ENCODE measurements at places on chromosomes 6 and 20. TPM values are rescaled to one million over a fixed set of nuclear protein-coding genes. Genes with fewer than 3 reads are reported as not detected.

GRCh38 chr20:38764567-38765318 lies 16.5 kb downstream of the ACTR5 start:
- no peak overlapping the region for H3K4me3 ChIP-seq
- no peaks in the 10 kb centered on the region for H3K27me3 ChIP-seq
- H3K27ac ChIP-seq, result no peak overlapping the region
- H3K4me1 ChIP-seq, result no peaks in the 10 kb centered on the region

Gene PRDM13
- total RNA-seq, result not detected

- H3K27ac ChIP-seq, result no peak overlapping the region
- no peaks in the 10 kb centered on the region for H3K4me1 ChIP-seq
- no peaks in the 10 kb centered on the region for H3K36me3 ChIP-seq
Observed at GRCh38 chr20:16001286-16001685, 572.0 kb downstream of the KIF16B start.

DNA sequence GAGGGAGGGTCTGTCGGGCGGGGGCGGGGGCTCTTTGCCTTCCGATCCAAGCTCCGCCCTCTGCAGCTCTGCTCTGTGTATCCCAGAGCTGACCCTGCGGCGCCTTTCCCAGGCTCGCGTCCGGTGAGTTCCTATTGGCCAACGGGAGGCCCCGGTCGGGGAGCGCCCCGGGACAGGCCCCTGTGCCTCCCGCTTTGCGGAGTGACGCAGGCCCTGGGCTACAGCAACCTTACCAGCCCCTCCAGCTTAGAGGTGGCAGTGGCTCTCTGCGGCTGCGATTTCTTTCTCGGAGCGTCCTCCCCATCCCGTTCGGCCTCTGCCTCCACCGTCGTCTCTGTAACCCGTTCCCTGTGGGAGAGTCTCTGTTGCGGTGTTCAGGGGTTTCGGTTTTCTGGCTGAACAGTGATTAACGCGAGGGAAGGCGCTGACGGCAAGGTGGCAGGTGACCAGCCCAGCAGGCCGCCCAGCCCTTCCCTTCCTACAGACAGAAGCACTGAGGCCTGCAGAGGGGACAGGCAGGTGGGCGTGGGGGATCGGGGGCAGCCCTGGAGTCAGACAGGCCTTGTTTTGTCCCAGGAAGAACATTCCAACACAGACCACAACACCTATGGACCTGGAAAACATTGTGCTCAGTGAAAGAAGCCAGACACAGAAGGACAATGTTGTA lies 18.1 kb upstream of the CEBPB start:
- H3K27me3 ChIP-seq, result no peaks in the 10 kb centered on the region
- no peak overlapping the region for H3K4me3 ChIP-seq
- H3K4me1 ChIP-seq, result peaks cover 14% of the 10 kb centered on the region
- no peaks in the 10 kb centered on the region for H3K36me3 ChIP-seq

DNA sequence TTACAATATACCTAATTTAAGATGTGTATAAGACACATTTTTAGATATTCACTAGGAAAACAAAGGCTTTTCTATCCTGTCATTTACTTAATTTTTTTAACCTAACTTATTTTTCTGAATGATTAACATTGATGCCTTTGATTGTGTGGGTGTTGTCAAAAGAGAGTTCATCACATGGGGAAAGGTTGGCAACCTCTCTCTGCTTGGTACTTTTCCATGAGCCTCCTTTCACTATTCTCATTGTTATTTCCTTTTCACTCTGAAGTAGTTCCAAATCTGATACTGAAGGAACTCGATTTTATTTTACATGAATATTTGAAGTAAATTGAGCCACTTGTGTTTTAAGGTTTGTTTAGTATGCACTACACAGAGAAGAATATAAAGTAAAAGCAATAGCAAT lies 35.9 kb downstream of the TPD52L1 start:
- H3K4me3 ChIP-seq, result no peak overlapping the region
- peaks cover 5% of the 10 kb centered on the region for H3K4me1 ChIP-seq
- H3K27me3 ChIP-seq, result no peaks in the 10 kb centered on the region
- H3K36me3 ChIP-seq, result no peaks in the 10 kb centered on the region
- H3K27ac ChIP-seq, result no peak overlapping the region

DNA sequence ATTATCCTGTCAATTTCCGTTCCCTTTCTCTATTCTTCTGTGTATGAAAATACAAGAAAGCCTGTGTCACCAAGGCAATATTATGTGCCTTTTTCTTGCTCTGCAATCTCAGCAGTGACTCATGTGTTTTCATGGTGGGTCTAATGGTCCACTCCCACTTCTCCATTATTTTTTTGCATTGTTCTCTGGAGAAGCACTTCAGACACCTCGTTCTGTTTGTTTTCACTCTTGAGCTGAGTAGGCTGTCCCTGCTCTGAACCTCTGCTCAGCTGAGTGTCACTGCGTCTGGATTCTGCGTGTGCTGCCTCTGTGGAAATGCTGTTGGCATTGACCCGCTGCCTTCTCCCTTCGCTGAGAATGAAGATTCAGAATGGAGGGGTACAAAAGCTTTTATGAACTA lies 230.6 kb downstream of the TMEM242 start:
- peaks cover 6% of the 10 kb centered on the region for H3K36me3 ChIP-seq
- H3K27ac ChIP-seq, result no peak overlapping the region
- H3K4me3 ChIP-seq, result no peak overlapping the region
- no peak for DNase-seq

Gene GJA10
- total RNA-seq, result not detected

Gene SOBP
- 0.16 TPM for total RNA-seq

Gene PACRG
- not detected for total RNA-seq

DNA sequence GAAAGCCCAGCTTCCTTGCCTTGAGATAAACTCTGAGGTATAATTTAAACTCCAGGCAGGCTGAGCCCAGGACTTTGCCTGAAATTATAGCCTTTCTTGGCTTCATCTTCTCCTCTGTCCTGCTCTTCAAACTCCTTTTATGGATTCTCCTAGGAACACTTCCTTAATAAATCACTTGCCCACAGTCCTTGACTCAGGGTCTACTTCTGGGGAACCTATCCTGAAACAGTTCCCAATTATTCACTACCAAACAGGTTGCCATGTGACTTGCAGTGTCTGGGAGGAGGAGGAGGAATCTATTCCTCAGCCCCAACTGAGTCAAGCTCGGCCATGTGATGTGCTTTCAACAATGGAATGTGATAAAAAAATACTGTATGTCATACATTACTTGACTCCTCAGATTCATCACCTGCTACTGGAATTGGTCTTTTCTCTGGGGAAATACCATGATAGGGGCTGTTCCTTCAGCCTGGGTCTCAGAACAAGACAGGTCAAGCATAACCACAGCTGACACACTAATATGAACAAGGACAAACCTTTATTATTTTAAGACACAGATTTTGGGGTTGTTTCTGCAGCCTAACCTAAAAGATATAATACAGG lies 20.5 kb upstream of the CDKN1A start:
- H3K27ac ChIP-seq, result no peak overlapping the region
- peaks cover 15% of the 10 kb centered on the region for H3K4me1 ChIP-seq
- peaks cover 37% of the 10 kb centered on the region for H3K27me3 ChIP-seq
- H3K36me3 ChIP-seq, result no peaks in the 10 kb centered on the region
- no peak overlapping the region for H3K4me3 ChIP-seq

DNA sequence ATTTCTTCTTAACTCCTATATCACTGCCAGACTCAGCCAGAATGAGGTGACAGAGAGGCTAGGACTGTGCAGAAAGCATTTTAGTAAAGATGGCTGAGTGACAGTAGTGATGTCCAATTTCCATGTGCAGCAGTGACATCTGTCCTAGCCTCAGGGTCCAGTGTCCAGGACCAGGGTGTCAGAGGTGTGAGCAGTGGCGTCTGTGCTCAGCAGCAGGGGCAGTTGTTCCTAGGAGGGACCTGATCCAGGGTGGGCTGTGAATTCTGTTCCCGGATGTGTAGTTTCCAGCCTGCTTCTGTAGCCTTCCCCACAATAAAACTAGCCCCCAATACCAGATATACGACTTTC lies 6.0 kb downstream of the HLA-B start:
- no peaks in the 10 kb centered on the region for H3K36me3 ChIP-seq
- peaks cover 39% of the 10 kb centered on the region for H3K27me3 ChIP-seq
- no peak for DNase-seq
- peaks cover 1% of the 10 kb centered on the region for H3K4me1 ChIP-seq

DNA sequence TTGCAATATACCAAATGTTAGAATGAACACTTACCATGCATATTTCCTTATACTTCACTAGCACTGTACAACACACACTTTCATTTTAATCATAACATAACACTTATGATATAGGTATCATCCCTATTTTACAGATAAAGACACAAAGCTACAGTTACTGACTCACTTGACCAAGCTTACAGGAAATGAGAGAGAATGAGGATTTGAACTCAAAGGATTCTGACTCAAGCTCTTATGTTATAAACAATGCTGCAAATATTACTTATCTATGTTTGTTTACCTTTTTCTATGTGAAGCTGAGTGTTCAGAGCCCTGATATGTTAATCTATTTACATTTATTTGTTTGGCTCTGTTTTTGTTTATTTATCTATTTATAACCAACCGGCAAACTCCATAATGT lies 245.4 kb downstream of the PTPRK start:
- DNase-seq, result no peak
- no peaks in the 10 kb centered on the region for H3K36me3 ChIP-seq
- H3K27ac ChIP-seq, result no peak overlapping the region
- no peaks in the 10 kb centered on the region for H3K27me3 ChIP-seq
- H3K4me1 ChIP-seq, result no peaks in the 10 kb centered on the region

GRCh38 chr6:142313284-142313683 lies 11.5 kb downstream of the ADGRG6 start:
- no peaks in the 10 kb centered on the region for H3K4me1 ChIP-seq
- H3K27ac ChIP-seq, result no peak overlapping the region
- H3K4me3 ChIP-seq, result no peak overlapping the region
- no peak for DNase-seq
- H3K36me3 ChIP-seq, result no peaks in the 10 kb centered on the region

DNA sequence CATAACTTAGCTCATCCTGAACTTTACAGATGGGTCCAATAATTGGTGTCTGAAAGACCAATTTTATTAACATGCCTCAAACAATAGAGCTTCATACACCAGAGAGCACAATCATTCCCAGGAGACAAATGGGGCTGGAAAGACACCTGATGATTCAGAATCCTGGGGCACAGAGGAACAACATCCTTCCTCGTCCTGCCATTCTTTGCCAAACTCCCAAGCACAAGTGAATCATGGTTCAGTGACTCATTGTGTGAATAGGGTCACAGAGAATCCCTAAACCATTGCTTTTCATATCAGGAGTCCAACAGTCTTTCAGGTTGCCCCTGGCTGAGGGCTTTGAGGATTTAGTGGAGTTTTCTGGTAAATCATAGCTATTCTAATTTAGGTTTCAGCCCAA lies 266.4 kb upstream of the BMP2 start:
- H3K27me3 ChIP-seq, result no peaks in the 10 kb centered on the region
- H3K27ac ChIP-seq, result no peak overlapping the region
- H3K4me3 ChIP-seq, result no peak overlapping the region

- H3K4me1 ChIP-seq, result no peaks in the 10 kb centered on the region
- H3K4me3 ChIP-seq, result no peak overlapping the region
- H3K36me3 ChIP-seq, result no peaks in the 10 kb centered on the region
Observed at GRCh38 chr20:58010186-58010585, 218.3 kb downstream of the ANKRD60 start.

Gene IL17F
- not detected for total RNA-seq

Gene GATA5
- 0.49 TPM for total RNA-seq

Gene CASS4
- 27.8 TPM for total RNA-seq

DNA sequence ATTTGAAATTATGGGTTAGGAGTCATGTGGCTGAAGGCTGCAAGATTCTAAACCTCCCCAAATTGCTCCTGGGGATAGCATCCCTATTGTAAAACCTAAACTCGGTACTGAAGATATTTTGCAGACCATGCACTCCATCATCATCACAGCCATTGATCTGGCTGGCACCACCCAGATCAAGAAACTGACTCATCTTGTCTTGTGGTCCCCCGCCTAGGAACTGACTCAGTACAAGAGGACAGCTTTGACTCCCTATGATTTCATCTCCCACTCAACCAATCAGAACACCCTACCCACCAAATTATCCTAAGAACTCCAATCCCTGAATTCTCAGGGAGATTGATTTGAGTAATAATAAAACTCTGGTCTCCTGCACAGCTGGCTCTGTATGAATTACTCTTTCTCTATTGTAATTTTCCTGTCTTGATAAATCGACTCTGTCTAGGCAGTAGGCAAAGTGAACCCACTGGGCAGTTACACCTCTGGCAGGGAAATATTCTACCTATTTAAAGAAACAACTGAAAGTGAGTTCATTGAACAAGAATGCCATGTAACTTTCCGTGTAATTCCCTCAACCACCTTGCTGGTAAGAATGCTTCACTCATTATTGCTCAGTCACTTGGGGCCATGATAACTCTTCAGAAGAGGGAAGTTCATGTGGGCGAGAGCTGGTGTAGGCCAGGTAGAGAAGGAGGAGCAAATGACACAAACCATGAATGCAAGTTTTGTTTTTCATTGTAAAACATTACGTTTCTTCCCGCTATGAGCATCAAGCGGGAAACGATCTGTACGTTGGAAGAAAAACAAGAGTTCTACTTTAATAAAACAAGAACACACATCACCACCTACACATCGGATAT lies 602.9 kb upstream of the ARID1B start:
- H3K27me3 ChIP-seq, result no peaks in the 10 kb centered on the region
- H3K36me3 ChIP-seq, result no peaks in the 10 kb centered on the region
- no peaks in the 10 kb centered on the region for H3K4me1 ChIP-seq
- no peak for DNase-seq
- H3K27ac ChIP-seq, result no peak overlapping the region

DNA sequence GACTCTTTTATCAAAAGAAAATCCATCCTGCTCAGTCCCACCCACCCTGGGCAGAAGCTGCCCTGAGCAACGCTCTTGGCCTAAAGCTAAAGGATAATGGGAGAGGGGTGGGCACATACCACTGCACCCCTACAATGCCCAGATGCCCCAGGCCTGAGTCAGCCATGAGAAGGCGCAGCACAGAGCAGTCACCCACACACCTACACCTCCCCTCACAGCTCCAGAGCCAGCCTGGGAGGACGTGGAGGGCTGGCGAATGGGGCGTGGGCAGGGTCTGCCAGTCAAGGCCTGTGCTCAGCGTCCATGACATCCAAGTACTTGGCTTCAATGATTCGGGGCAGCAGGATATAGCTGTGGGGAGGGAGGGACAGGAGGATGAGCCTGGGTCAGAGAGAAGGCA lies 11.5 kb downstream of the SLC4A11 start:
- peaks cover 32% of the 10 kb centered on the region for H3K4me1 ChIP-seq
- H3K4me3 ChIP-seq, result no peak overlapping the region
- DNase-seq, result no peak
- H3K36me3 ChIP-seq, result peaks cover 13% of the 10 kb centered on the region
- no peaks in the 10 kb centered on the region for H3K27me3 ChIP-seq

GRCh38 chr6:75855052-75855451 lies 106.0 kb downstream of the MYO6 start:
- no peak overlapping the region for H3K4me3 ChIP-seq
- no peak overlapping the region for H3K27ac ChIP-seq
- no peaks in the 10 kb centered on the region for H3K27me3 ChIP-seq
- DNase-seq, result peak; percentile 75
- H3K4me1 ChIP-seq, result no peaks in the 10 kb centered on the region
- H3K36me3 ChIP-seq, result no peaks in the 10 kb centered on the region

GRCh38 chr20:62350098-62350628 lies 16.9 kb downstream of the LAMA5 start:
- H3K4me1 ChIP-seq, result peaks cover 48% of the 10 kb centered on the region
- peaks cover 76% of the 10 kb centered on the region for H3K36me3 ChIP-seq
- no peaks in the 10 kb centered on the region for H3K27me3 ChIP-seq
- no peak overlapping the region for H3K4me3 ChIP-seq
- H3K27ac ChIP-seq, result no peak overlapping the region

Gene RAET1E
- total RNA-seq, result not detected

Gene SCUBE3
- total RNA-seq, result not detected

- H3K27me3 ChIP-seq, result no peaks in the 10 kb centered on the region
- DNase-seq, result peak; percentile 90
- H3K4me1 ChIP-seq, result no peaks in the 10 kb centered on the region
- H3K27ac ChIP-seq, result peak overlapping the region; percentile 20
- H3K36me3 ChIP-seq, result no peaks in the 10 kb centered on the region
Observed at GRCh38 chr6:126123226-126123625, 136.9 kb downstream of the TRMT11 start.

Gene MOXD1
- not detected for total RNA-seq

Gene SCAND1
- 80.8 TPM for total RNA-seq
